Suppressor macrophage (primary cell): ENCODE measurements at places on chromosomes 11 and 22.
A peak's percentile ranks its signal among the peaks of the same experiment; 100 is the strongest.

DNA sequence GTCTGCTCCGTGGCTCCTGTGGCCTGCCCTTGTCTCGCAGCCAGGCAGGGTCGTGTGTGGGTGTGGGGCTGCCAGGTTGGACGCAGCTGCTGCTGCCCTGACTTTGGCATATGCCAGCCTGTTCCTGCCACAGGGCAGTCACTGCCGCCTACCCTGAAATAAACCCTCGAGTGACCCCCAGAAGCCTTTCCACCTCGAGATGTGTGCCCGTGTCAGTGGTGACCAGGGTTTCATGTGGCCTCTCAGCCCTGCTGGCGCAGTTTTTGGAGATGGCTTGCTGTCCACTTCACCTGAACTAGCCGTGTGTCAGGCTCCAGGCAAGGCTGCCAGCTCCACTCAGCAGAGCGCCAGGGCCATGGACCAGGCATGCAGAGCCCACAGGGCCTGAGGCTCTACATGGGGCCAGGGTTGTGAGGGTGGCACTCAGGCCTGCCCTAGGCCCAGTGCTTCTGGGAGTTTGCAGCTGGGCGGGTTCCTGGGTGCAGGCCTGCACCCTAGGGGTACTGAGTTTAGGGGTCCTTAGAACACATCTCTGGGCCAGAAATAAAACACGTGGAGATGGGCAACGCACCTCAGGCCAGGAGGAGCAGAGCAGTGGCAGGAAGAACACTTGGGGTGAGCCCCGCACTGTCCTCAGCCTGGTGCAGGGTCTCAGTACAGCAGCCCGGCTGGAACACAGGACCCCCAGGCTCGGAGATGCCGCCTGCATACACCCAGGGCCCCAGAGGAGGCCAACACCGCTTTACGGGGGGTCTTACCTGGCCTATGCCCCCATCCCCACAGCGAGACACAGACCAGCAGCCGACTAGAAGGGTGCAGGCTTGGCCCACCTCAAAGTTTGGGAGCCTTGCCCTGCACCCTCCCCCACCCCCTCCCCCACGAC, 8.8 kb upstream of the PANX2 start:
- DNase-seq = no peak

- DNase-seq = peak; percentile 90
These were observed 10.8 kb downstream of the RIBC2 start for GRCh38 chr22:45424241-45424731.

DNA sequence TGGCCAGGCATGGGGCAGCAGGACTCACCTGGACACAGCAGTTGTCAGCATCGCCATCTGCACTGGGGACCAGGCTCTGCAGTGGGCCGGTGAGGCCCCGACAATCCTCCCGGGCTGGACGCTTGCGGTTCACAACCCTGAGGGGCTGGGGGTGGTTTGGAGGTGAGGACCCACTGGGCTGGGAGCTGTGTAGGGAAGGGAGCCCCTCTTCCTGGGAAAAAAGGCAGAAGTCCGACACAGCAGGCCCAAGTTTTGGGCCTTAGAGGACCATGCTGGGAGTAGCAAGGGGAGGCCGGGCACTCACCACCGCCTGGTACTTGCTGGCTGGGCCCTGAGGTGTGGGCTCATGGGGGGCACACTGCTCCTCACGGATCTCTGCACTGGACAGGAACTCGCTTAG, 39.8 kb upstream of the KCNJ11 start:
- DNase-seq = no peak

DNA sequence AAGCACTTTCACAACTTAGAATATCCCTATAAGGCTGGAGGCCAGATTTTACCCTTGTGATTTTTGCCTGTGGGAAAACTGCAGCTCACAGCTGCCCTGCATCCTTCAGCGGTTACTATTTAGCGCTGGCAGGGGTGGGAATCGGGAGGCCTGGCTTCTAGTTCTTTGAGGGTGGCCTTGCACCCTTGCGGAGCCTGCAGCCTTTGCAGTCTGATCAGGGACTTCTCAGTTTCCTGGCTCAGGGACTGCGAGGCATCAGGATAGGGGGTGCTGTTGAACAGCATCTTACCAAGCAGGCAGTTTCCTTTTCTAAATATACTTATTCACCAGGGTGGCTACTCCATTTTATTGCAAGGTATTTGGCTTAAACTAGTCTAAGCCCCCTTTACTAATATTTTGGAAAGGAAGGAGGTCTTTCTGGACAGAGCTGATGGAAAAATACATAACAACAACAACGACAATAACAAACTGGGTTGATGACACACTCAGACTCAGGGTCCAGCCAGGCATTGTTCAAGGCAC, 2.9 kb upstream of the APOA1 start:
- DNase-seq = no peak

DNA sequence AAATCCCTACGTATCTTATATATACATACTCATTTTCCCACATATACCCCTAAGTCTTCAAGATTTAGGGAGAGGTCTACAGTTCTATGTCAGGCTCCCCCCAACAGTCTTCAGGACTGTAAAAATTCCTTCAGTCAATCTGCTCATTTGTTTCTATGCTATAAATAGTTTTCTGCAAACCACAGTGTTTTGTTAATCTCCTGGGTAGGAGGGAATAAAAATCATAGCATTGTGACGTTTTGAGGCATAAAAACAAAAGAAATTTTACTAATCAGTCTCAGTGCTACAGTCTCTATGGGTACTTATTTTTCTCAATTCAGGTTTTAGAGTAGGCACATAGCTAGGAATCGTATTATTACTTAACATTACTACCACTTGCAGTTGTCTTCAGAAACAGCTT, 552.8 kb upstream of the LRRC4C start:
- no peak for DNase-seq

GRCh38 chr11:57937431-57937830, 86.2 kb upstream of the OR9Q1 start:
- DNase-seq = no peak

- DNase-seq = peak; percentile 18
These were observed 303.3 kb downstream of the BRD1 start for GRCh38 chr22:49524362-49524761.

GRCh38 chr11:120771551-120772060, 252.3 kb upstream of the TBCEL start:
- DNase-seq = no peak

- DNase-seq = no peak
These were observed 37.2 kb downstream of the RCOR2 start for GRCh38 chr11:63879598-63880402.

DNA sequence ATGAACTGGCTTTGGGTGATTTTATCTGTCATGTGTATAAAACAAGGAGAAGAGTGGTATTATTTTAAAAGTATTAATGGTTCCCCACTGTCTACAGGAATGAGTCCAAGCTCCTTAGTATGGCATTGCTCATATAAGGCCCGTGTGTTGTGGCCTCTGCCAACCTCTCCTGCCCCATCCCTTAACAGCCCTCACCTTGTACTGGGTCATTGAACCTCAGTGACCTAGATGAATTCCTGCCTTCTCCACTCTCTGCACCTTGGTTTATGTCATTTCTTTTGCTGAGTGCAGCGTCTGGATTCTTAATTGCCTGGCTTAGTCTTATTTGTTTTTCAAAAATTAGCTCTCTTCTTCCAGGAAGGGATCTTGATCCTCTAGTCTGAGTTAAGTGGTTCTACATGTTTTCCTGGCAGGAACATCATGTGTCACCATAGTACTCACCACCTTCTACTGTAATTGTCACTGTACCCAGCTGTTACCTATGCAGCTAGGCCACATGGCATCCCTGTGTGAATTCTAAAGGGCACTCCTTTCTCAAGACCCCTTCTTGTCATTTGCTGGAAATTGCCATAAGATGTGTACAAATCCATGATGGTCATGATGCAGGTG, 36.2 kb upstream of the POGLUT3 start:
- DNase-seq = no peak

DNA sequence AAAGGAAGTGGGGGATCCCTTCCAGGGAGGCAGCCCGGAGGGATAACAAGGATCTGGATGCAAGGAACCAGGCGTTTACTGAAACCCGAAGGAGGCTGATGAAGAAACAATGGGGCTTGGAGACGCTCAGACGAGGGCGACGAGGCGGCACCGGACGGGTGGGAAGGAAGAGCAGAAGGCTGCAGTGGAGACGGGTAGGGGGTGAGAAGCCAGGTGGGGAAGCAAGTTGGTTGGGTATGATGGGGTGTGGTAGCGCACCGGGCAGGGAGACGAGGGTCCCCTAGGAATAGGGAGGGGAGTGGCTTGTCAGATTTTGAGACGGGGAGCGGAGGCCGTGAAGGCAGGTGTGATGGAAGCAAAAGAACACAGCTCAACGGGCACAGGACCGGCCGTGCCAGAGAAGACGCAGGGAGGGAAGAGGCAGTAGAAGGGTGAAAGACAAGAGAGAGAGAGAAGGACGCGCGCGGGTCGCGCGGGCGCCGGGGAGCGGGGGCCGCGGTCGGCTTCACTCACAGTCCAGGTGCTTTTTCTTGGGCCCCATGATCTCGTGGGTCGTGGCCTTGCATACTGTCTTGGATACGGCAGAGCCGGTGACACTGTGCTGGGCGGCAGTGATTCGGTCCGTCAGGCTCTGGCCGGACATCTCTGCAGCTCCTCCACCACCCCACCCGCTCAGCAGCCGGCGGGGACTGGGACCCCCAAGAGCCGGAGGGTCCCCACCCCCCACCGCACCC, 579 bp downstream of the PICALM start:
- DNase-seq = peak; percentile 51

DNA sequence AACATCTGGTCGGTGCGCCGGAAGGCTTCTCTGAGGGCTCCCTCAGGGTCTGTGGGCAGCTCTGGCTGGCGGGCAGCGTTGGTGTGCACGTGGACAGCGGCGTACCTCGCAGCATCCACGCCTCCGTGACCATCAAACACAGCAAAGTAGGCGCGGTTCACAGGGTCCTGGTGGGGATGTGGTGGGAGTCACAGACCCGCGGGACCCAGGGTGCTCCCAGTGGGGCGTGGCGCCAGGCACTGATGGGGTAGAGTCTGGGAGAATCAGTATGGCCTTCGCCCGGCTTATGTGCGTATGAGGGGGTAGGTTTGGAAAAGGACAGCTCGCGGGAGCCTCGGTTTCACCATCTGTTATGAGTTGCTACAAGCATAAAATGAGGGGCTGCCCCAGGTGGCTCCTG, 19.2 kb downstream of the PPM1F start:
- no peak for DNase-seq

DNA sequence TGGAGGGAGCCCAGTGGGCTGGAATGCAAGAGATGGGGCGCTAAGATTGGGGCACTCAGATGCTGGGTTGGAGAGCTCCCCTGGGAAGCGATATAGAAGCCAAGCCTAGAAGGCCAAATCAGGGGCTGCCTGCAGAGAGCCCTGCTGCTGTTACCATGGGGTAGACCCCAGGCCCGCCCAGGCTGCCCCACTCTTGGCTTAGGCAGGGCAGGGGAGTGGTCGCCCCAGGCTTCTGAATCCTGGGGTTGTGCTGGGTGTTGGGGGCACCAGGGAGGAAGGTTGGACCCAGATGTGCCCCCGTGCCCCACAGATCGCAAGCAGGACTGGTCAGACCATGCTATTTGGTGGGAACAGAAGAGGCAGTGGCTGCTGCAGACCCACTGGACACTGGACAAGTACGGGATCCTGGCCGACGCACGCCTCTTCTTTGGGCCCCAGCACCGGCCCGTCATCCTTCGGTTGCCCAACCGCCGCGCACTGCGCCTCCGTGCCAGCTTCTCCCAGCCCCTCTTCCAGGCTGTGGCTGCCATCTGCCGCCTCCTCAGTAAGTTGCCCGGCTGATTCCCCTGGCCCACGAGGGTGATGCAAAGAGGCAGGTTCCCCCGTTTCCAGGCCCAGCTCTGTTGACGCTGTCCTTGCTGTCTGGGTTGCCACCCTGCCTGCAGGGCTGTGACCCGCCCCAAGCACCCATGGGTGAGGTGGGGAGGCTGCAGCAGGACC, 3.9 kb downstream of the FERMT3 start:
- DNase-seq = no peak

DNA sequence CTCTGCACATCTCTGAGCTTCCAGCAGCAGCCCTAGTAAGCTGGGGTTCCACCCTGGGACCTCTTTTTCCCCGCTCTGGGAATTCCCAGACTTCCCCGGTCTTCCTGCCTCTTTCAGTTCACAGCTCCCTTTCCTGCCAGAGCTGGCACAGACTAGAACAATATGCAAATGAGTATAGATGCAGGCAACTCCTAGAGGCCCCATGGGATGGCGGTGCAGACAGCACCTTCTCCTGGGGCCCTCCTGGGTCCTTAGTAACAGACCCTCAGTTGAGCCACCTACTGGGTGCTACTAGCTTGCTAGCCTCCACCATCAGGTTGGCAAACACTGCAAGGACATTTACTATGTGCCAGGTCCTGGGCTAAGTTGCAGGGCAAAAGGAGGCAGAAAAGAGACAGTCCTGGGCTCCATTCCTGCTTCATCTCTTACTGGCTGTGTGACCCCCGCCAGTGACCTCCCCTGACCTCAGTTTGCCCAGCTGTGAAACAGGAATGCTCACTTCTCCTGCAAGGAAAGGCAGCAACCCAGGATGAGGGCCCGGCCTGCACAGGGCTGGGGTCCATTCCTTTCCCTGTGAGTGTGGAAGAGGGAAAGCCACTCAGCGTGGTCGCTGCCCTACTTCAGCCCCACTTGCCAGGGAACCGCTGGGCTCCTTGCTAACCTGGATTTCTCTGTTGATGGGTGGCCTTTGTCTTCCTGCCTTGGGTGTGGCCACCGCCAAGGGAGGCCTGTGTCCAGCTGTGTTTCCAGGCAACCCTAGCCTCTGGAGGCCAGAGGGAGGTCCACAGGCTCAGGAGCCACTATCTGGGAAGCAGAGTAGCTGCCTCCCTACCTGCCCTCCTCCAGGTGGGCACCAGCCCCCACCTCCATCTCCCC, 7.3 kb downstream of the RELT start:
- DNase-seq = no peak

DNA sequence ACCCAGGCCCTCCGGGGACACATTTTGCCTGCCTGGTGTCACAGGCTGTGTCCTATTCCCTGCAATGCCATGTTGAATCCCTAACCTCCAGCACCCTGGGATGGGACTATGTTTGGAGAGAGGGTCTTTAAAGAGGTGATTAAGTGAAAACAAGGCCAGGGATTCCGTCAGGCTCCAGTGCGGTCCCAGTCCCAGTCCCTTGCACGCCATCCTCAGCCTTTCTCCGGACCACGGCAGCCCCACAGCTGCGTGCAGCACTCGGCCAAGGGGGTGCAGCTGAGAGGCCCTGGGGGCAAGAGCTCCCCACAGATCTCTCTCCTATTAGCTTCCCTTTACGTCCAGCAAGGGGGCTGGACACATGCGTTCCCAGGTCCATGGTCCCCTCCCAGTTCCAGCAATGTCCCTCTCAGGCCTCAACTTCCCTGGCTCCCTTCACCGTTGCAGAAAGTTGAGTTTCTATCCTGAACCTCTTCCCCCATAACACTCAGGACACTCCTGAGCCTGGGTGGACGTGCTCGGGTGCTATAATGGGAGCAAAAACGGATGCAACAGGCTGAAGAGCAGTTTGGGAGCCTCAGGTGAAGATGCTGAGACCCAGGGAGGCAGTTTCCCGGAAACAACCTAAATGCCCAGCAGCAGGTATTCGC, 1422.7 kb downstream of the BRD1 start:
- DNase-seq = no peak

DNA sequence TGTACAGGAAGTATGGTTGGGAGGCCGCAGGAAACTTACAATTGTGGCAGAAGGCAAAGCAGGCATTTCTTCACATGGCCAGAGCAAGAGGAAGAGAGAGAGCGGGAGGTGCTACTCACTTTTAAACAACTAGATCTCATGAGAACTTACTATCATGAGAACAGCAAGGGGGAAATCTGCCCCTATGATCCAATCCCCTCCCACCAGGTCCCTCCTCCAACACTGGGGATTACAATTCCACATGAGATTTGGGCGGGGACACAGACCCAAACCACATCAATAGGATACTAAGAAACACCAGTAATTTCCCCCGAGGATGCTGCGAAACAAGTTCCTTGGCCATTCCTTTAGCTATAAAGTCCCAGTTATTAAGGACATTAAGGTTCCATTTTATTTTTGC, 94.1 kb upstream of the SC5D start:
- DNase-seq = no peak
